ENCODE measurements at places on chromosomes 3 and 15.

DNA sequence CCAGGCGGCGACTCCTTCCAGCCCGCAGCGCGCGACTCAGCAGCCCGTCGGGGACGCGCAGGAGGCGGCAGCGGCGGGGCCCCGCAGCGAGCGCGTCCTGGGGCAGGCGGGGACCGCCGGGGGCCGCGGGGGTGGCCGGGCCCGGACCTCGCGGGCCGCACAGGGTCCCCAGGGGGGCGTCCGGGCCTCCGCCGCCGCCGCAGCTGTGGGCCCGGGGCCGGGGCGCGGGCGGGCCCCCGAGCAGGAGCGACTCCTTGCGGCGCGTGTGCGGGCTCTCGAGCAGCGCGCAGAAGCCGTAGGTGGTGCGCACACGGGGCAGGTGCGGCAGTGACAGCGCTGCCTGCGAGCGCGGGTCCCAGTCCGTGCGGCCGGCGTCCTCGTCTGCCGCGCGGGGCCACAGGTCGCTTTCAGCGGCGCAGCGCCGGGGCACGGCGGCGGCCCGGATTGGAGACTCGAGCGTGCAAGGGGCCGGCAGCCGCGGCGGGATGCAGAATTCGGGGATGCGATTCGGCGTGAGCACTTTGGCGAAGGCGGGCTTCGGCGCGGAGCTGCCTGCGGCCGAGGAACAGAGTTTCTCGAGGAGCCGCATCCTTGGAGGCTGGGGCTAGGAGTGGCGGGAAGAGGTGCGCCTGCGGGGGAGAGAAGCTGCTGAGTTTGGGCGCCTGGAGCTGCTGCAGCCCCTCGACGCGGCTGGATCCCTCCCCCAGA, 535 bp downstream of the C2CD4B start:
- no peak for DNase-seq

GRCh38 chr3:113331187-113331586, 110.1 kb downstream of the CFAP44 start:
- DNase-seq = no peak

GRCh38 chr3:188421836-188422540, 268.0 kb downstream of the LPP start:
- DNase-seq = no peak

GRCh38 chr15:97691799-97692198, 268.7 kb upstream of the ARRDC4 start:
- DNase-seq = no peak

DNA sequence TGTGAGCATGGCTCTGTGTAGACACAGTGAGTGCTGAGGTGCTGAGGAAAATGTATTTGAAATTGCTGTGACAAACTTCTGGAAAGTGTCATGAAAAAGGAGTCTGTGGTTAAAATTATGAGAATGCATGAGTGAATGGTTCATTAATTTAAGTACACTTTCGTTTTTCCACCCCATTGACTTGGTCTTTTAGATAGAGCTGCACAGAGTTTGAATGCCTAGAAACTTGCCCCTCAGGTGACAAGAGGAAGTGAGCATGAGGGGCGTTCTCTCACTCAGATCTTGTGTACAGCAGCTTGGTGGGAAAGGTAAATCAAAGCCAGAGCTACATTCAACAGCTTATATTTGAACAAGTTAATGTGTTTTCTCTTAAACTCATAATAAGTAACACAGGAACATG, 296.8 kb downstream of the WDR72 start:
- no peak for DNase-seq

- DNase-seq = no peak
Observed at GRCh38 chr15:70120958-70121623, 23.4 kb upstream of the TLE3 start.

GRCh38 chr15:22887157-22887951, 48.9 kb downstream of the NIPA2 start:
- peak; percentile 94 for DNase-seq

DNA sequence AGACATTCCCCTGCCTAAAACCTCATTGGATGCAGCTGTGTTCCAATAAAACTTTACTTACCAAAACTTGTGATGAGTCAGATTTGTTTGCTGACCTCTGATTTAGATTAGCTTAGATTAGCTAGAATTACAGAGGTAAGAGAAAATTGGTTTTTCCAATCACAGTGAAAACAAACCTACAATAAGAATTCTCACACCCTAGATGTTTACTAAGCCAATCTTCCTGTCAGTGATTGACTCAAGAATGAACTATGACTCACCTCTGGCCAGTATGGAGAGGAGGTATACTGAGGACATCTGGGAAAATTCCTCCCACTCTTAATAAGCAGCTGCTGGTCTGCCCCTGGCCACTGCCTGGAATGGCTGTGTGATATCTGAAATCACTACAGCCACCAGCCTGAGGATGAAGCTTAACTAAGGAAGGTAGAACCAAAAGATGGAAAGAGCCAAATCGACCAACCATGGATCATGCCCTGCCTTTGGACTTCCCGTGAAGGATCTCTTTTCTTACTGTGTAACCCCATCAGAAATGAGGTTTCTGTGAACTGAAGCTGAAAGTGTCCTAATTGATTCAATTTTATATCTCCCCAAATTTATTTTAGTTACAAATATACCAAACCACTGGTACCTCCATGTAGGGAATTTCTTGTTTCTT, 19.0 kb upstream of the GHSR start:
- peak; percentile 66 for DNase-seq

DNA sequence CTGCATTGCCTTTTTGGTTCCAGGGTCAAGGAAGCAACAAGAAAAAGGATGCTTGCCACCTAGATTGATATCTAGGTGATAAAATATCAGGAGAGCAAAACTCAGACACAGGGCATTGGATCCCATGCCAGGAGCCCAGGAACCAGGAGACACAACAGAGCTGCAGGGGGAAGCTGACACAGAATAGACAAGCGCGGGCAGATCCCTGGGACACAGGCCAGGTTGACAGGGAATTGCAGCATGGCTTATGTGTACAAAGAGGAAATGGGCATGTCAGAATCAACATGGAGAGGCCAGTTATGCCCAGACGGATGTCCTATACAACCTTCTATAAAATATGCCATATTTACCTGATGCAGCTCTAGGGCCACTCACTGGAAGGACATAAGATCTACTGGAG, 84.2 kb downstream of the SEMA6D start:
- no peak for DNase-seq

DNA sequence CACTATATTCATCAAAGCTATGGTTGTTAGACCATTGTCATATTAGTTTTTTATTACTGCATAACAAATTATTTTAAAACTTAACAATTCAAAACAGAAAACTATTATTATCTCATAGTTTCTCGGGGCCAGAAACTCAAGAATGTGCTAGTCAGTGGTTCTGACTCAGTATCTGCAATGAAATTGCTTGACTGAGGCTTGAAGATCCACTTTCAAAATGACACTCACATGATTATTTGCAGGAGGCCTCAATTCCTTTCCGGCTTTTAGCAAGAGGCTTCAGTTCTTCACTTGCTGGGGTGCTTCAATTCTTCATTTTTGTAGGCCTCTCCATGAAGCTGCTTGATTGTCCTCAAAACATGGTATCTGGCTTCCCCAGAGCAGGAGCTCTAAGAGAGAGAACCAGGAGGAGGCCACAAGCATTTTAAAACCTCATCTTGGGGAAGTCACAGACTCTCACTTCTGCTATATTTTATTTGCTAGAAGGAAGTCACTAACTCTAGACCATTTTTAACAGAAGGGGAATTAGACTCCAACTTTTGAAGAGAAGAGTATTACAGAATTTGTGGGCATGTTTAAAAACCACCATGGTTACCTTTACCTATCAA, 383.7 kb downstream of the MFSD1 start:
- no peak for DNase-seq

DNA sequence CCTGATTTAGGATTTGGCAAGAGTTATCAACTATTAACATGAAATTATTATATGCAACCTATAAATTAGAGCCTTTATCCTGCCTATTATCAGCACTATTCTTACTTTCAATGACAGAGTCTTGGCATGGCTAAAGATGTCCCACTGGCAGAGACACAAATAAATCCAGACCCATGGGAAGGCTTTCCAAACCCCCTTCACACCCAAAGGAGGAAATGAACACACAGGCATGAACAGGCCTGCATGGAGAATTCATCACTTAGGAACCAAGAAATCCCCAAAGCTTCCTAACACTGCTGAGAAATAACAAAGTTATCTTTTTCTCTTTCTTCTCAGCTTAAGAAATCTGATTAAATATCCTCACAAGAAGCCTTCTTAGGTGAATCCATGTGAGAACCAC, 213.9 kb downstream of the OCA2 start:
- DNase-seq = no peak

DNA sequence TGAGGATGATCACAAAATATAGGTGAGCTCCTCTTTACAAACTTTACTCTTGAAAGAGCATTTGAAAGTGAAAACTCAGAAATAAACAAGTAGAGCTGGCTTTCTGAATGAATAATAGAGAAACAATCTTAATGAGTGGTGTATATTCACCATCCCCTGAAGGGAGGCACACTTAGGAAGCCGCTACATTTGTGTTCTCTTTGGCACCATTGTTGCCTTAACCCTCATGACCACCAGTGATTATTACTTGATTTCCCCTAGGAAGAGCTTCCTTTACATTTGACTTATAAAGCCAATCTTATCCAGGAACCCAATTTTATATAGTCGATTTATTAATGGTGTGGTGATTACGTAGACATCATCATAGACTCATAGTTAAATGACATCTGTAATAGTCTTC, 883.9 kb downstream of the TBL1XR1 start:
- no peak for DNase-seq

GRCh38 chr3:28406241-28406640, 57.6 kb upstream of the AZI2 start:
- no peak for DNase-seq

- peak; percentile 68 for DNase-seq
Observed at GRCh38 chr3:123286308-123287023, 84.7 kb downstream of the SEC22A start.

DNA sequence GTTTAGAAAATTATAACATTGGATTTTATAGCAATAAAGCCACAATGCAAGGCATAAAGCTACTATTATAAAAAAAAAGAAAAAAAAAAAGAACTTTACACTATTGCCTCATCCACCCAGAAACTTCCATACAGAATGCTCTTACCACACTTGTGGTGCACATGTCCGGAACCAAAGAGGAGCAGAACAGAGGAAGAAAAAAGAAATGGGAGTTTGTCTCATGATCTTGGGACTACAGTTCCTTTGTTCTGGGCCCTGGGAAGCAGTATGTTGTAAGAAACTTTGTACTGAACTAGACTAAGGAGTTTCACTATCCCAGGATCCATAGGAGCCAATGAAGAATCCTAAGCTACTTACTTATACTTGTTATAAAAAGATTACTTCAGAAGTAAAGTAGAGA, 36.1 kb downstream of the FMN1 start:
- DNase-seq = no peak

DNA sequence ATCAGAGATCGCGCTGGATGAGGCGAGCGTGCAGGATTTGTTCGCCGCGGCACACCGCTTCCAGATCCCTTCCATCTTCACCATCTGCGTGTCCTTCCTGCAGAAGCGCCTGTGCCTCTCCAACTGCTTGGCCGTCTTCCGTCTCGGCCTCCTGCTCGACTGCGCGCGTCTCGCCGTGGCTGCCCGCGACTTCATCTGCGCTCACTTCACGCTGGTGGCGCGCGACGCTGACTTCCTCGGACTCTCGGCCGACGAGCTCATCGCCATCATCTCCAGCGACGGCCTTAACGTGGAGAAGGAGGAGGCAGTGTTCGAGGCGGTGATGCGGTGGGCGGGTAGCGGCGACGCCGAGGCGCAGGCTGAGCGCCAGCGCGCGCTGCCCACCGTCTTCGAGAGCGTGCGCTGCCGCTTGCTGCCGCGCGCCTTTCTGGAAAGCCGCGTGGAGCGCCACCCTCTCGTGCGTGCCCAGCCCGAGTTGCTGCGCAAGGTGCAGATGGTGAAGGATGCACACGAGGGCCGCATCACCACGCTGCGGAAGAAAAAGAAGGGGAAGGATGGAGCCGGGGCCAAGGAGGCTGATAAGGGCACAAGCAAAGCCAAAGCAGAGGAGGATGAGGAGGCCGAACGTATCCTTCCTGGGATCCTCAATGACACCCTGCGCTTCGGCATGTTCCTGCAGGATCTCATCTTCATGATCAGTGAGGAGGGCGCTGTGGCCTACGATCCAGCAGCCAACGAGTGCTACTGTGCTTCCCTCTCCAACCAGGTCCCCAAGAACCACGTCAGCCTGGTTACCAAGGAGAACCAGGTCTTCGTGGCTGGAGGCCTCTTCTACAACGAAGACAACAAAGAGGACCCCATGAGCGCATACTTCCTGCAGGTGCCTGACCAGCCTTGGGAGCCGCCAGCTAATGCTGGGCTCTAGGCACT, 819 bp downstream of the KLHL40 start:
- no peak for DNase-seq

GRCh38 chr15:71251584-71252043, 136.3 kb downstream of the THSD4 start:
- no peak for DNase-seq

- no peak for DNase-seq
Observed at GRCh38 chr3:53544357-53544756, 49.9 kb downstream of the CACNA1D start.

DNA sequence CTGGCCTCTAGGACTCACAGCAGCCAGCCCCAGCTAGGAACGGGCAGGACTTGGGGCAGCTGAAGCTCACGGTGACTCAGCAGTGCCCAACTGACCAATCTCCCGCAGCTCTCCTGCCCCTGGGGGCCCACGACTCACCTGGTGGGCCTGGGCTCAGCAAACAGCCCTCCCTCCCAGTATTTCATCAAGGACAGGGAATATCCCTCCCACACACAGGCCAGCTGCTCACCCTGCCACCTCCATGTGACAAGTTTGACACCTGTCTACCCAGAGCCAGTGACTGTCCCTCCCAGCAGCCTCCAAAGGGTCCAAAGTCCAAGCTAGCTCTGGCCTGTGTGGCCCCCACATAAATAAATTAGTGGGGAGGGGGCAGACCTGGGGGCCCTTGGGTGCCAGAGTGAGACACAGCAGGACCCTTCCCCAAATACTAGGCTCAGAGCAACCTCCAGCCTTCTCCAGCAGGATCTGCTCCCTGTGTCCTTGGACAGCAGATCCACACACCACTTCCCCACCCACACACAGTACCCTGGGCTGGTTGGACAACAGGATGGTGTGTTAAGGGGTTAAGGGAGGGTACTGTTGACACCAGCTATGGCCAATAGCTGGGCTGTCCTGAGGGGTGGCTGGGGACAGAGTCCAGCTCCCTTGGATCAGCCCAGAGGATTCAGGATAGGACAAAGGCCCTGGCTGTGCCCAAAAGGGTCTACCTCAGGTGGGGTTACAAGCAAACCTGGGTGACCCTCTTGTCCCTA, 4.3 kb downstream of the GNAT1 start:
- DNase-seq = no peak

DNA sequence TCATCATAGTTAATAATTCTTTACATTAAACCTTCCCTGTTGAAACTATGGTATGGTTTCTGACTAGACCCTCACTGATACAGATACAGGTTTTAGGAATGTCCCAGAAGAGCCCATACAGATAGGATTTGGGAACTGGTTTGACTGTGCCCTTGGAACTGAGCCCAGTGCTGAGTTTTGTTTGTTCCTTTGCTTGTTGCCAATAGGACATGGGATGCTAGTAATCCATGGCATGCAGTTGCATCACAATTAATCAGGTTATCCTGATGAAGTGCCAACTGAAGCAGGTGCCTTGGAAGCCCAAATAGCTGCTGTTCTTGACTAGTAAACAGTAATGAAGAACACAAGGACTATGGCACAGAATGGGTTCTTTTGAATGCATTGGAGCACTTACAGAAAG, 230.6 kb downstream of the NEK10 start:
- DNase-seq = no peak
